ENCODE measurements at places on chromosomes 5 and 9.
A peak's percentile ranks its signal among the peaks of the same experiment; 100 is the strongest.

DNA sequence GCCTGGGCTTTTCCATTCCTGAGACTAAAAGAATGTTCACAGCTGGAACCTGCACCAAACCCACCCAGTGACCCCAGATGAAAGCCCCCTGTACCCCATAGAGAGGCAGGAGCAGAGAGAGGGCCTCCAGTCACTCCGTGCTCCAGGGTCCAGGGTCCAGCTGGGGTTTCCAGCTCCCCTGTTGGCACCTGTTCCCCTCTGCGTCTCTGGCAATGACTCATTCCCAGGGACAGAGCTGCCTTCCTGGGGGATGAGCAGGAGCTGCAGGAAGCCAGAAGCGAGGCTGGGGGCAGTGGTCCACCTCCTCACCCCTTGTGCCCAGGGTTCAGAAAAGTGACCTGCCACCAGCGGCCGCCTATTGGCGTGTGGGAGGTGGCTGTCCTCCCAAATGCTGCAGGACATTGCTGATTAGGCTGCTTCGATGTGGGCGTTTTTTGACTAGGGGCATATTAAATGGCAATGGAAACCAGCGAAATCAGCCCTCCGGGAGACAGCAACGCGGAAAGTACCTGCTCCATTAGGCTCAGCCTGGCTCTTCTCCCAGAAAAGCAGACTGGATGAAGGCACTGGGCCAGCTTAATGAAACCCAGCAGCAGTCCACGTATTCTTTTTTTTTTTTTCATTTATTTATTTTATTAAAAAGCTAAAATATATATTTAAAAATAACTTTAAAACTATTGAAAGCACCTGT lies 97.4 kb downstream of the DAP start:
- no peaks in the 10 kb centered on the region for H3K36me3 ChIP-seq
- peaks cover 33% of the 10 kb centered on the region for H3K4me1 ChIP-seq
- H3K27ac ChIP-seq = no peak overlapping the region
- peak; percentile 28 for DNase-seq
- peaks cover 7% of the 10 kb centered on the region for H3K27me3 ChIP-seq
- H3K4me3 ChIP-seq = no peak overlapping the region

- DNase-seq = no peak
- peaks cover 37% of the 10 kb centered on the region for H3K27me3 ChIP-seq
- no peak overlapping the region for H3K27ac ChIP-seq
- no peak overlapping the region for H3K4me3 ChIP-seq
- no peaks in the 10 kb centered on the region for H3K36me3 ChIP-seq
- H3K4me1 ChIP-seq = no peaks in the 10 kb centered on the region
Observed at GRCh38 chr5:35919191-35919590, 19.2 kb downstream of the CAPSL start.

DNA sequence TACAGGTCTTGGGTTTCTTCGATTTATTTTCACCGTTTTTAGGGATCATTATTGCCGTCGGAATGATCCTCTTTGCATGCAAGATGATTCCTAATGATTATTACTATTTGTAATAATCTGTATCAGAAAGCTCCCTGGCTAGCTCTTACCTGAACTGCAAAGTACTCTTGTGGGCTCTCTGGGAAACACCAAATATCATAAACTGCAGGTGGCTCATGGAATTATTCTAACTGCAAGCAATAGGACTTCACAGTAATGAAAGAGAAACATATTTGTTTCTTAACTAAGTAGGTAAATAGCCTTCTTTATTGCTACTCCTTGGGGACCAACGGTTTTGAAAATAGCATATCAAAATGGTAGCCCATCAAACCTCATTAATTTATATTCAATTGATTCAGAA lies 219.4 kb downstream of the NFIB start:
- H3K36me3 ChIP-seq = no peaks in the 10 kb centered on the region
- H3K4me1 ChIP-seq = peaks cover 49% of the 10 kb centered on the region
- no peak overlapping the region for H3K4me3 ChIP-seq
- DNase-seq = no peak
- H3K27me3 ChIP-seq = peaks cover 3% of the 10 kb centered on the region

GRCh38 chr9:119639287-119639955 lies 270.2 kb upstream of the BRINP1 start:
- H3K4me1 ChIP-seq = no peaks in the 10 kb centered on the region
- H3K27me3 ChIP-seq = peaks cover 11% of the 10 kb centered on the region
- H3K4me3 ChIP-seq = no peak overlapping the region

DNA sequence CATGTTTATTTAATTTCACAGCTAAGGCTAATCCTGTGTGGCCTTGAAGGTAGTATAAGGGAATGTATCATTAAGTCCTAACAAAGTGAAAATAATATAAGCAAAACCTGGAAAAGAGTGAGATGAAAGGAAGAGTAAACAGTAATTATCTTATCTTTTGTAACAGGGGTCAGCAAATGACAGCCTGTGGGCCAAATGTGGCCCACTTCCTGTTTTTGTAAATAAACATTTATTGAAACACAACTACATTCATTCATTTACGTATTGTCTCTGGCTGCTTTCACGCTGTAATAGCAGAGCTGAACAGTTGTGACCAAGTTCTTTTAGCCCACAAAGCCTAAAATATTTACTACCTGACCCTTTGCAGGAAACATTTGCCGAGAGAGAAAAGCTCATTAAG lies 78.4 kb upstream of the HTR4 start:
- no peaks in the 10 kb centered on the region for H3K4me1 ChIP-seq
- no peaks in the 10 kb centered on the region for H3K36me3 ChIP-seq
- no peak for DNase-seq
- H3K27me3 ChIP-seq = peaks cover 8% of the 10 kb centered on the region
- no peak overlapping the region for H3K27ac ChIP-seq

GRCh38 chr9:70061776-70062175 lies 18.1 kb downstream of the MAMDC2 start:
- H3K27me3 ChIP-seq = peaks cover 7% of the 10 kb centered on the region
- no peak overlapping the region for H3K4me3 ChIP-seq

GRCh38 chr9:134066913-134067851 lies 644 bp downstream of the BRD3 start:
- peaks cover 59% of the 10 kb centered on the region for H3K4me1 ChIP-seq
- H3K27ac ChIP-seq = peak overlapping the region; percentile 45
- H3K36me3 ChIP-seq = peaks cover 4% of the 10 kb centered on the region
- peaks cover 38% of the 10 kb centered on the region for H3K27me3 ChIP-seq

DNA sequence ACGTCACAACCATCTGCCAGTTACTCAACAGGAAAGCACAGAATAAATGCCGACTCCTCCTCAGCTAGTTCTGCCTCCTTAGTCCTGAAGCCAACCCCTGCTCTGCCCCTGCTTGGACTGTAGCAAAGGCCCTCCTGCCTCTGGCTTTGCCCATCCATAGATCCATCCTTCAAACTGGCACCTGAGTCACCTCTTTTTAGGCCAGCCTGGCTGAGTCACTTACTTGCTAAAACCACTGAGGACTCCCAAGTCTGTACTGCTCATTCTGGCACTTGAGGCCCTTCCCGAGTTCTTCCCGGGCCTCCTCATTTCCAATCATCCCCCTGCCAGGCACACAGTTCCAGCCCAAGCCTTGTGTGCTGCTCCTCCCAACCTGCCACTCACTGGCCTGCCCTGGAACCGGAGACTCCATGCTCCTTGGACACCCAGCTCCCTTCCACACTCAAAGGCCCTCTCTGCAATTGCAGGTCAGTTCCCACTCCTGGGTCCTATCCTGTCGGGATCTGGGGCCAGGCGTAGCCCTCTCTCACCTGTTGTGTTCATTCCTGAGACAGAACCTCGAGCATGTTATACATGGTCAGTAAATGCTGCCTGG lies 220.1 kb downstream of the DAB2IP start:
- peak overlapping the region; percentile 43 for H3K27ac ChIP-seq
- DNase-seq = no peak
- H3K4me3 ChIP-seq = no peak overlapping the region
- H3K4me1 ChIP-seq = peaks cover 4% of the 10 kb centered on the region
- H3K36me3 ChIP-seq = no peaks in the 10 kb centered on the region

DNA sequence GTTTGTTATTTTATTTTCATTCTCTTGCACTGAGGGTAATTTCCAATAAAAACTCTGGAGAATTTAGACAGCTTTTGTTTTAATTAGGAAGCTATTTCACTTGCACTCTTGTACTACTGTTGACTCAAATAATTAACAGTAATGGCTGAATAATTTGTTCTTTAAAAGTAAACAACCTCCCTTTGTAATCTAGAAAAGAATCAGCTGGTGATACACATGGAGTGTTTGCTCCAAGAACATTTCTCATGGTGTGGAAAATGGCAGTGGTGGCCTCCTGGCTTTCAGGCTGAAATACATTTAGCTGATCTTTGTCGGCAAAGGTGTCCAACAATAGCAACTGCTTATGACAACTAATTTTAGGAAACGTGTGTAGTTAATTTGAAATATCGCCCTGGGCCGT lies 129.4 kb downstream of the C9orf152 start:
- peaks cover 6% of the 10 kb centered on the region for H3K36me3 ChIP-seq
- DNase-seq = no peak
- no peaks in the 10 kb centered on the region for H3K27me3 ChIP-seq
- H3K27ac ChIP-seq = no peak overlapping the region
- peaks cover 19% of the 10 kb centered on the region for H3K4me1 ChIP-seq

GRCh38 chr5:61270510-61271165 lies 61.4 kb upstream of the ZSWIM6 start:
- peaks cover under 1% of the 10 kb centered on the region for H3K4me1 ChIP-seq
- H3K27me3 ChIP-seq = no peaks in the 10 kb centered on the region
- DNase-seq = no peak
- no peak overlapping the region for H3K4me3 ChIP-seq
- no peaks in the 10 kb centered on the region for H3K36me3 ChIP-seq

GRCh38 chr5:82639393-82640144 lies 361.4 kb upstream of the RPS23 start:
- H3K36me3 ChIP-seq = no peaks in the 10 kb centered on the region
- H3K4me1 ChIP-seq = peaks cover 44% of the 10 kb centered on the region
- no peaks in the 10 kb centered on the region for H3K27me3 ChIP-seq
- DNase-seq = no peak

DNA sequence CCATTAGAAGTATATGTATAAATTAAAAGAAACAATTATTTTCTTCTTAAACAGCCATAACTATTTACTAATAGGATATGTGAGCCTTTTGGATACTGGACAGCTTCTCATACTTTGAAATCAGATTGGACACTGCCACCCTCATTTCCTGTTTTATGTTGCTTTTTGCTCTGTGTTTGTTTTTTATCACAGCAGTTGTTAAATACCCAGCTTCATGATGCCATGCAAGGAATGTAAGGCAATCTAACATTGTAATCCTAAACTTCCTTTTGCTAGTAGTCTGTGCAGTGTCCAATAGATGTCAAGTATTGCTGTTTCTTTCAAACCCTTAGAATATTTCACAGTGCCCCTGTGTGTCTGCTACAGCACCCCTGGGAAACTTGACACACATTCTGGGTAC lies 56.2 kb downstream of the CNTLN start:
- H3K36me3 ChIP-seq = peaks cover 15% of the 10 kb centered on the region
- no peaks in the 10 kb centered on the region for H3K4me1 ChIP-seq
- no peaks in the 10 kb centered on the region for H3K27me3 ChIP-seq

DNA sequence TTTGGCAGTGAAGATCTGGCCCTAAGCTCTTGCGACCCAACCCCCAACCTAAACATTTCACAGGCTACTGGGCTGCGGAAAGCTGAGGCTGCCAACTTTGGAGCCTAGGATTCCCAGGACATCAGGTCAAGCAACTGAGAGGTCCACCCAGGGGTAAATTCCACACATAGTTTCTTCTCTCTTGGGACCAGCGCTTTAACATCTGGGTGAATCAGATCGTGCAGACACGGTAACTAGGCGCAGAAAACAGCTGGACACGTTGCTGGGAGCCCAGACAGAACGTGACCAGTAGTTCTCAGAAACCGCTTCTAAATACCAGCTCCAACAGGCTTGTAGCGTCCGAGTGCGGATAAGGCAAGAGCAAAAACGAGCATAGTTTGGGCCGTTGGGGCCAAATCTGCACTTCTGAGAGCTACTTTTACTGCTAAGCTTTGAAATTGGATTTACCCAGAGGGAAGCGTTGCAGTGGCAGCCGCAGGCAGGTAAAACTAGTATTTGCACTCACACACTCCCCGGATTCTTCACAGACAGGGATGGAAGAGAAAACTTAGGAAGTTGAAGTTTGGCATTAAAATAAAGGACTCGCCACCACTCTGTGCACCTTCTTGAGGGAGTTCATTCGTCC lies 11.8 kb downstream of the ITGA1 start:
- H3K36me3 ChIP-seq = peaks cover 4% of the 10 kb centered on the region
- no peaks in the 10 kb centered on the region for H3K27me3 ChIP-seq
- peak; percentile 68 for DNase-seq
- H3K4me3 ChIP-seq = peak overlapping the region; percentile 96

DNA sequence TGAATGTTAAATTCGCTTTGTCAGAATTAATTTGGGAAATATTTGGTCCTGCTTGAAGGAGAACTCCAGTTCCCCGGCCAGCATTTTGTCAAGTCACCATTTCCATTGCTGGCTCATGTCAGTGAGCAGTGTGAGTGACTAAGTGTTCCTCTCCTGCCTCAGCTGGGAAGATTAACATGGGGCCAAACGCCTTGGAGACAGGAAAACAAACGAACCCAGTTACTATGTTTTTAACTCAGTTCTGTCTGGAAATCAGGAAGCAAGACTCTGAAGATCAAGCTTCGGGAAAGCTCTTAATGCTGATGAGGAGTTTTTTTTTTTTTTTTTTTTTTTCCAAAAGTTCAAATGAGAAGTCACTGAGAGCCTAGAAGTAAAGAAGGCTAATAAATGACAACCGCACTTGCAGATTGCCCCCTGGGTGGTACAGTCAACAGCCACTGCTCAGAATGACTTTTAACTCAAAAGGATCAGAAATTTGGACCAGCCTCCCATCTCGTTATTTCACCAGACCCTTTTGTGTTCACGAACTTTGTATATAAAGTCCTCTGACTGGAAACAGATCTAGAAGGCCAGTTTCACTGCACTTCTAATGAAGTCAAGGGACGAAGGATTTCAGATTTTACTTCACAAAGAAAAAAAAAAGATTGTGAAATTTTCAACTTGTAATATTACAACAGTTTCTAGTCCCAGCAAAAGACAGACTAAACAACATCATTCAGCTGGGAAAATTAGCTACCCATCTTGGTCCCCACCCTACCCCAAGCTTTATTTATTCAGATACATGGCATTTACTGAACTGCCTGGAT lies 121.3 kb downstream of the LHFPL2 start:
- peak overlapping the region; percentile 95 for H3K27ac ChIP-seq
- no peaks in the 10 kb centered on the region for H3K27me3 ChIP-seq
- peaks cover 52% of the 10 kb centered on the region for H3K36me3 ChIP-seq
- peaks cover 75% of the 10 kb centered on the region for H3K4me1 ChIP-seq
- peak overlapping the region; percentile 41 for H3K4me3 ChIP-seq

DNA sequence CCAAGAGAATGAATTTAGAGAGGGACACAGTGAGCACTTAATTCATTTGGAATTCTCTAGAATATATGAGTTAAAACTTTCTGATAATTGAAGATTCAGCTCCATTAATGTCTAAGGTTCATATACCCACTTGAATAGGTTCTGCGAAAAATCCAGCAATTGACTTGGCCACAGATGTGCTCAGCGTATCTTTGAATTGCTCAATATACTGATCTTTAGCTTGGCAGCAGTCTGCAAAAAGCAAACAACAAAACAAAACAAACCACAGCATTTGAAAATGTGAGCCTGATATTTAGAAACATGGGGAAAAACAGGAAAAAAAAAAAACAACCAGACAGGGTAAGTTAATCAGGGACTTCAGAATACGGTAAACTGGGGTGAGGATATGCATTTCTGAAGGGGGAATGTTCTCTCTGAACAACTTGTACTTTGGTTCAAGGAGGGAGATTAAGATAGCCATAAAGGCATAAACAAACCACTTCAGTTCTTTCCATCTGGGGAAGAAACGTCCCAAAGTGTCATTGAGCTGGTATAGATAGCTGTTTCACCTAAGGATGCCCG lies 21.4 kb downstream of the AGXT2 start:
- no peaks in the 10 kb centered on the region for H3K36me3 ChIP-seq
- no peak for DNase-seq
- H3K4me3 ChIP-seq = no peak overlapping the region
- peaks cover 23% of the 10 kb centered on the region for H3K4me1 ChIP-seq
- H3K27ac ChIP-seq = no peak overlapping the region

GRCh38 chr5:148833122-148833521 lies 6.7 kb downstream of the ADRB2 start:
- H3K4me1 ChIP-seq = no peaks in the 10 kb centered on the region
- no peak for DNase-seq
- no peak overlapping the region for H3K4me3 ChIP-seq
- H3K27me3 ChIP-seq = peaks cover 44% of the 10 kb centered on the region
- no peak overlapping the region for H3K27ac ChIP-seq
- H3K36me3 ChIP-seq = no peaks in the 10 kb centered on the region
